Mucosa of gallbladder (tissue), 1 donor: ENCODE measurements at places on chromosomes 2 and 18. TPM values are rescaled to one million over a fixed set of nuclear protein-coding genes. Genes with fewer than 3 reads are reported as not detected.

PLCL1 gene
- total RNA-seq, result 4.4 TPM

DNA sequence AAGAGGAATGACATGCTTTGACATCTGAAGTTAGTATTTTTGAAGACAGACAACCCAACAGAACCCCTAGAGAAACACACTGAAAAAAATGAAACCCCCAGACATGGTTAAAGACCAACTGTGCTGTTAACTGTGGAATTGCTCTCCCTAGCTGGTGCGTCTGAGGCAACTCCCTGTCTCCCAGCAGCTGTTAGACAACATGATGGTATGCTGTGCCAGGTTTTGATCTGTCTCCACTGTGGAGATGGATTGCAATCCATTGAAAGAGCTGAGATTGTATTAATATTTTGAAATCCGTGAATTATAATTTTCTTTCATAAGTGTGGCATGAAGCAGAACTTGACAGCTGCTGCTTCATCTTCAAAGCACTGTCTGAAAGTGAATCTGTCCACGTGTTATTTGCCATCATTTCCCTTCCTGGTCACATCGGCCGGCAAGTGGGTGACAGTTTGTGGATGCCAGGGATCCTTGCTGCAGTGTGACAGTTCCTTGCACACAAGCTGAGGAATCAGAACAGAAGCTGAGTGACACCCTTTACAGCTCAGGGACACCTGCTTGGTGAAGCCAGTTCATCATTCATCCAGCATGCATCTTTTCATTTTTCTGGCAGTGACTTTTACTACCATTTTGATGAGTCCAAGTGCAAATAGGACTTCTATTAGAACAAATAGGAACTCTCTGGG is 58.2 kb upstream of the ACSL3 start:
- DNase-seq, result no peak

DNA sequence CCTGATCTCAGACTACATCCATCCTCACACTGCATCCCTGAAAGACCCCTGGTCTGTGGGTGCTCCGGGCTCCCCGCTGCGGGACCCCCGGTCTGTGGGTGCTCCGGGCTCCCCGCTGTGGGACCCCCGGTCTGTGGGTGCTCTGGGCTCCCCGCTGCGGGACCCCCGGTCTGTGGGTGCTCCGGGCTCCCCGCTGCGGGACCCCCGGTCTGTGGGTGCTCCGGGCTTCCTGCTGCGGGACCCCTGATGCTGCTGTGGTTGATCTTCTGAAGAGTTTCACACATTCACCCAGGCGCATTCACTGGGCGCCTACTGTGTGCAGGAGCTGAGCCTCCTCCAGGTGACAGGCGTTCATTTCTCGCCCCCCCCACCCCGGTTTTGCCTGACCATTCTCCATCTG is 162.7 kb upstream of the SALL3 start:
- DNase-seq, result no peak

DNA sequence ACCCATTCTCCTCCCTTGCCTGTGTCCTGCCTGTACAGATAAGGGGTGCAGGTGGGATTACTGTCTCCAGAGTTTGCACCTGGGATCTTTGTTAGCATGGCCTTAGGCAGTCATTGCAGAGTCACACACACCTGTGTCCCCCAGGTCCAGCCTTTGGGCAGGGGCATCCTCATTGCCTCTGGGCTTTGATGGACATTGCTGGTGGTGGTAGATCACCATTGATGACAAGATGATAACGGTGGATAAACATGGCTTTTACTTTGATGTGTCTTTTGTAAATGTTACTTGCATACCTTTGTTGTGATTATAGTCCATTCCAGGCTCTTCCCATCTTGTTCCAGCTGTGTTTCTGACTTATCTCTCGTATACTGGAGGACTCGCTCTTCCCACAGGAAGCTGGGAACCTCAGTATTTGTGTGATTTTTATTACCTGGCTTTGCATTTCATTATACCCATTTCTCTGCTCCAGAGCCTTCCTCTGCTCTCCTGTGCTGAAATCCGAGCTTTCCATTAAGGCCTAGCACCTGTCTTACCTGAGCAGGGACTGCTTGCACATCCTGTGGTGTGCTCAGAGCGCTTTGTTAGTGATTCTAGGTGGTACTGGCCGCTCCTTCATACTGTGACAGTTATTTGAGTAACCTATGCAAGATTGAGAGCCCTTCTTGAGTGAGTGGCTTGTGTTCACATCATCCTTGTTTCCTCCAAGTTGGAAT is 79.2 kb downstream of the PTPRM start:
- no peak for DNase-seq
